ENCODE measurements at places on chromosomes 11 and 22.

- DNase-seq, result no peak
These were observed 63.3 kb upstream of the RTL6 start for GRCh38 chr22:44561139-44561840.

GRCh38 chr11:23313001-23313400, 452.7 kb upstream of the CCDC179 start:
- no peak for DNase-seq

DNA sequence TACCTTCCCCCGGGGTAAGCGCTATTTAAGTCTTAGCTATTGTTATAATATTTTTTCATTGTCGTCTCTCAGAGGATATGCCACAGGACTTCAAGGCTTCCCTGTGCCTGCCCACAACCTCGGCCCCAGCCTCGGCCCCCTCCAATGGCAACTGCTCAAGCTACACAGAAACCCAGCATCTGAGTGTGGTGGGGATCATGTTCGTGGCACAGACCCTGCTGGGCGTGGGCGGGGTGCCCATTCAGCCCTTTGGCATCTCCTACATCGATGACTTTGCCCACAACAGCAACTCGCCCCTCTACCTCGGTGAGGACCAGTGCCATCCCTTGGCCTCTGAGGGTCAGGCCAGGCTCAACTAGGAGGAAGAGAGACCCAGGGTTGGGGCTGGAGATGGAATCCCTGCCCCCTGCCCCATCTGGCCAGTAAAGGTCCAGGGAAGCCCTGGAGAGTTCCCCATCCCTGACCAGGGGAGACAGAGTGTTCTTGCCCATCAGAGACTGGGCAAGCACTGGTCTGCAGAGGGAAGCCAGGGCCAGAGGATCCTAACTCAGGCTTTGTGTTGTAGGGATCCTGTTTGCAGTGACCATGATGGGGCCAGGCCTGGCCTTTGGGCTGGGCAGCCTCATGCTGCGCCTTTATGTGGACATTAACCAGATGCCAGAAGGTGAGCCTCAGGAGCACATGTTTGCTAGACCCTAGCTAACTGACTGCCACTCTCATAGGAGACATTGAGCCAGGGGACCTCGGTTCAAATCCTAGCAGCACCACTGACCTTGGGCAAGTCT, 18.4 kb downstream of the SLCO2B1 start:
- DNase-seq, result no peak

GRCh38 chr22:42412744-42413333, 19.4 kb downstream of the NFAM1 start:
- DNase-seq, result no peak

- no peak for DNase-seq
These were observed 30.8 kb downstream of the SYTL2 start for GRCh38 chr11:85779956-85780640.

GRCh38 chr22:48870436-48870835, 957.2 kb downstream of the BRD1 start:
- no peak for DNase-seq

- no peak for DNase-seq
These were observed 12.2 kb downstream of the TMPRSS13 start for GRCh38 chr11:117916956-117917355.

DNA sequence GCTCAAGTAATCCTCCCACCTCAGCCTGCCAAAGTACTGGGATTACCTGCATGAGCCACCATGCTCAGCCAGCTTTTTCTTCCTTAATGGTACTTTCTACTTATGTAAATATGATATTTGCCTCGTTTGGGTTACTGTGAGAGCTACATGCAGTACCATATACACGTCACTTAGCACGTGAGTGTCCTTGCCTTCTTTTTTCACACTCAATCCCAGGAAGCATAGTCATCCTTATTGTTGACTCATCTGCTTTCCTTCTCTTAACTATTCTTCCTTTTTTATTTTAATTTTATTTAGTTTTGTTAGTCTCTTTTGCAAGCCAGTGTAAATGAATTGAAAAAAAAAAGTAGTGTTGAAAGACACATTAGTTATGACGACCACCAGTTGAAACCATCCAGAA, 205.9 kb downstream of the HIPK3 start:
- no peak for DNase-seq
